Right atrium auricular region (tissue), 2 donors: ENCODE measurements at places on chromosomes 13 and 19. TPM values are rescaled to one million over a fixed set of nuclear protein-coding genes. Genes with fewer than 3 reads are reported as not detected.

DNA sequence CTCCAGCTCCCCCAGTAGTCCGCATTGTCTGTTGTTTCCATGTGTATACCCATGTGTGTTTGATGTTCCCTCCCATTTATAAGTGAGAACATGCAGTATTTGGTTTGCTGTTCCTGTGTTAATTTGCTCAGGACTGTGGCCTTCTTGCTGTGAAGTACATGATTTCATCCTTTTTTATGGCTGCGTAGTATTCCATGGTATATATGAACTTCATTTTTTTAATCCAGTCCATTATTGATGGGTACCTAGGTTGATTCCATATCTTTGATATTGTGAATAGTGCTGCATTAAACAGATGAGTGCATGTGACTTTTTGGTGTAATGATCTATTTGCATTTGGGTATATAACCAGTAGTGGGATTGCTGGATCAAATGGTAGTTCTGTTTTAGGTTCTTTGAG is 175.2 kb downstream of the PDS5B start:
- DNase-seq: no peak

GRCh38 chr13:32882691-32883090 is 133.5 kb upstream of the KL start:
- DNase-seq: no peak

DNA sequence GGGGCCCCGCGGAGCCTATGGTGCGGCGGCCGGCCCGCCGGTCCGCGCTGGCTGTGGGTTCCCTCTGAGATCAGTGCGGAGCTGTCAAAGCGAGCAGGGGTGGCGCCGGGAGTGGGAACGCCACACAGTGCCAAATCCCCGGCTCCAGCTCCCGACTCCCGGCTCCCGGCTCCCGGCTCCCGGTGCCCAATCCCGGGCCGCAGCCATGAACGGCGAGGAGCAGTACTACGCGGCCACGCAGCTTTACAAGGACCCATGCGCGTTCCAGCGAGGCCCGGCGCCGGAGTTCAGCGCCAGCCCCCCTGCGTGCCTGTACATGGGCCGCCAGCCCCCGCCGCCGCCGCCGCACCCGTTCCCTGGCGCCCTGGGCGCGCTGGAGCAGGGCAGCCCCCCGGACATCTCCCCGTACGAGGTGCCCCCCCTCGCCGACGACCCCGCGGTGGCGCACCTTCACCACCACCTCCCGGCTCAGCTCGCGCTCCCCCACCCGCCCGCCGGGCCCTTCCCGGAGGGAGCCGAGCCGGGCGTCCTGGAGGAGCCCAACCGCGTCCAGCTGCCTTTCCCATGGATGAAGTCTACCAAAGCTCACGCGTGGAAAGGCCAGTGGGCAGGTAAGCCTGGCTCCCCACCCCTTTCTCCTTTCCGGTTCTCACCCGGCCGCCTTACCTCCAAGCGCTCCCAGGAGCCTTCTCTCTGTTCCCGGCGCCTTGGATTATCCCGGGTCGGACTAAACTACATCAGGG is at the start of gene PDX1:
TSS of gene PDX1 (plus strand) at position 67 of the 743 bp plus-strand sequence. CDS start at position 206, 139 bp downstream.
- no peak for DNase-seq

DNA sequence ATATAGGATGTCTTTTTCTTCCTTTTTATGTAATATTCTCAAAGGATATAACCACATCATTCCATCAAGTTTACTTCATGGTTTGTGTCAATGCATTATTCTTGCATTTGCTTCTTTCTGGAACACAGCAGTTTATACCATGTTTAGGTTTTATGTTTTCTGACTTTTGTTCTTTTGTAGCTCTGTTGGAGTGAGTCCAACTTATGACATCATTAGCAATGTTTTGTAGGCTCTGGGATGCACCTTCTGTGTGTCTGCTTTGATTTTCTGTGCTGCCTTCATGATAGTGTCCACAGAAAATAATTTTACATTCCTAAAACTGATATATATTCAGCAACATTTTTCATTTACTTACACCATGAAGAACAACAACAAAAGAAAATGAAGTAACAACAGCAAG is 68.9 kb downstream of the SHISA2 start:
- no peak for DNase-seq

- no peak for DNase-seq
These were observed 40.0 kb upstream of the GJB6 start for GRCh38 chr13:20272104-20272503.

- DNase-seq: no peak
These were observed 2.6 kb downstream of the CSNK1A1L start for GRCh38 chr13:37102896-37103295.

DNA sequence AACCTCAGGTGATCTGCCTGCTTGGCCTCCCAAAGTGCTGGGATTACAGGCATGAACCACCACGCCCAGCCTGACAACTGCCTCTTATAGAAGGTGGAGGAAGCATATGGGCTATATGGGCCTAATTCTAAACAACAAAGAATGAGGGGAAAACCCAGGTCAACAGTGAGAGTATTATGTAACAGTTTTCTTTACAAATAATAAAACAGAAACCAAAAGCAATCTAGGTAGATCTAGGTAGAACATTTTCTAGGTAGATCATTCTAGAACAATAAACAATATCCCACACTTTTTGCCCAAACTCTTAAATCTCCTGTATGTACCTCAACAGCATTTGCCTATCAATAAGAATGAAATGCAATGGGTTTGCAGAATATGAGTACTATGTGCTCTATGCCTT is 267.4 kb downstream of the ABCC4 start:
- no peak for DNase-seq

GRCh38 chr13:93309886-93310523 is 83.4 kb downstream of the GPC6 start:
- no peak for DNase-seq

DNA sequence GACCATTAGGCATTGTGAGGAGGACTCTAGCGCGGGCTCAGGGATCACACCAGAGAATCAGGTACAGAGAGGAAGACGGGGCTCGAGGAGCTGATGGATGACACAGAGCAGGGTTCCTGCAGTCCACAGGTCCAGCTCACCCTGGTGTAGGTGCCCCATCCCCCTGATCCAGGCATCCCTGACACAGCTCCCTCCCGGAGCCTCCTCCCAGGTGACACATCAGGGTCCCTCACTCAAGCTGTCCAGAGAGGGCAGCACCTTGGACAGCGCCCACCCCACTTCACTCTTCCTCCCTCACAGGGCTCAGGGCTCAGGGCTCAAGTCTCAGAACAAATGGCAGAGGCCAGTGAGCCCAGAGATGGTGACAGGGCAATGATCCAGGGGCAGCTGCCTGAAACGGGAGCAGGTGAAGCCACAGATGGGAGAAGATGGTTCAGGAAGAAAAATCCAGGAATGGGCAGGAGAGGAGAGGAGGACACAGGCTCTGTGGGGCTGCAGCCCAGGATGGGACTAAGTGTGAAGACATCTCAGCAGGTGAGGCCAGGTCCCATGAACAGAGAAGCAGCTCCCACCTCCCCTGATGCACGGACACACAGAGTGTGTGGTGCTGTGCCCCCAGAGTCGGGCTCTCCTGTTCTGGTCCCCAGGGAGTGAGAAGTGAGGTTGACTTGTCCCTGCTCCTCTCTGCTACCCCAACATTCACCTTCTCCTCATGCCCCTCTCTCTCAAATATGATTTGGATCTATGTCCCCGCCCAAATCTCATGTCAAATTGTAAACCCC is 2.8 kb upstream of the CEACAM5 start:
- DNase-seq: no peak

DNA sequence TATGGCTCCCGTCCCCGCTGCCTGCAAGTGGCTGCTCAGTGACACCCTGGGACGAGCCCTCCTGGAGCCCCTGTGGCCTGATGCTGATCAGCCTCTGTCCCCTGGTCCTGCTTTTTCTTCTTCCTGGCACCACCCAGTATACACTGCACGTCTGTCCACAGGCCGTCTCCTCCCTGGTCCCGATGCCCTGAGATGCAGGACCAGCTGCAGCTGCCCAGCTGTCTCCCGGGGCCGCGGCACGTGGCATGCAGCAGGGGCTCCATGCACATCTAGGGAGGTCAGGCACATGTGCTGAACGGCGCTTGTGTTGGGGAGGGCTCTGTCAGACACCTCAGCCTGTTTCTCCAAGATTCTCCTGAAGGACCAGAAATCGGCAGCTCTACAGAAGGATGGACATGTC is 30.2 kb downstream of the ZFR2 start:
- DNase-seq: no peak

Gene PCDH17
- total RNA-seq: 7.4 TPM

Gene INSL3
- total RNA-seq: not detected
